ENCODE measurements at places on chromosomes 16 and 17. TPM values are rescaled to one million over a fixed set of nuclear protein-coding genes. Genes with fewer than 3 reads are reported as not detected.

- peaks cover 43% of the 10 kb centered on the region for H3K36me3 ChIP-seq
- DNase-seq: no peak
- peaks cover 41% of the 10 kb centered on the region for H3K4me1 ChIP-seq
- no peaks in the 10 kb centered on the region for H3K27me3 ChIP-seq
- no peak overlapping the region for H3K4me3 ChIP-seq
These were observed 17.6 kb downstream of the ABCC1 start for GRCh38 chr16:15966836-15967546.

DNA sequence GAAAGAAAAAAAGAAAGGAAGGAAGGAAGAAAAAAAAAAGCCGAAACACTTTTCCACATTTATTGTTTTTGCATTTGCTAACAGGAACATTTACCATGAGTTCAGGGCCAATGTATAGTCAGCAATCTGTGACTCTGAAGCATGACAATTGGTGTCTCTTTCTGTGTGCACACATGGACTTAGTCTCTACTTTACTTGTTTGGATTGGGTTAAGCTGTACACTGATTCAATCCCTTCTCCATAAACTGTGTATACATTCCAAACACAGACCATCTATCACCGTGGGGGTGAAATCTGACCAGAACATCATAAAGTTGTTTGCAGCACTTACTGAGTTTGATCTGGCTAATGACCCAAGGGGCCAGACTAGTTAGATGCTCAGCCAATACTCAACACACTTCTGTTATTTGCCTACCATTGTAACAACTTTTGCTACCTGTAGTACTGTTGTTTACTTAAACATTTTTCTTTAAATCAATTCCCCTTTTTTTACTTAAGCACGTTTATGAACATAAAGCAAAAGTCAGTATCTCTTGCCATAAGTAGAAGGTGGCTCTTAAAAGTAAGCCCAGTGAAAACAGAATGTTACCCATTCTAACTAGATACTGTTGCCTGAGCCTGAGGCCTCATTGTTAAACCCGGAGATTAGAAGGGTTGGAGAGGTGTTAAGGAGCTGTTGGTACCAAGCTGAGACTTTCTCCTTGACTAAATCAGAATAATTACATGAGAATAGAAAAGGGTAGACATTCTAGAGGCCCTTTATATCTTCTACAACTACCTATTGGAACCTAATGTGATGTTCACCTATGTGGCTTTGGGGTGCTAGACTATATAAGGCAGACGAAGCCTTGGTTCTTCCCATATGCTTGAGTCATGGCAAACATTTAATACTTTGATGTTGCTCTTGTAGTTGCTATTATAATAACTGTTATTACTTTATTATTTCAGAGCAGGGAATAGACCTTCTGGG lies 41.8 kb downstream of the SCNN1B start:
- H3K27me3 ChIP-seq: peaks cover 12% of the 10 kb centered on the region
- no peaks in the 10 kb centered on the region for H3K4me1 ChIP-seq
- H3K36me3 ChIP-seq: no peaks in the 10 kb centered on the region
- H3K4me3 ChIP-seq: no peak overlapping the region
- no peak for DNase-seq

- H3K4me3 ChIP-seq: no peak overlapping the region
- no peak for DNase-seq
- no peaks in the 10 kb centered on the region for H3K36me3 ChIP-seq
- H3K27me3 ChIP-seq: peaks cover 5% of the 10 kb centered on the region
- no peaks in the 10 kb centered on the region for H3K4me1 ChIP-seq
- no peak overlapping the region for H3K27ac ChIP-seq
These were observed 24.7 kb upstream of the ZNF469 start for GRCh38 chr16:88358023-88358420.

GRCh38 chr16:1221628-1222552 lies 3.2 kb downstream of the TPSG1 start:
- H3K36me3 ChIP-seq: no peaks in the 10 kb centered on the region
- no peak overlapping the region for H3K27ac ChIP-seq
- H3K27me3 ChIP-seq: no peaks in the 10 kb centered on the region
- no peaks in the 10 kb centered on the region for H3K4me1 ChIP-seq
- H3K4me3 ChIP-seq: no peak overlapping the region

Gene MSLN
- total RNA-seq: not detected

Gene TPSAB1
- total RNA-seq: not detected

Gene SCIMP
- total RNA-seq: not detected
